ENCODE measurements at places on chromosomes 4 and X.

- DNase-seq = peak; percentile 38
These were observed 35.8 kb upstream of the TNIP3 start for GRCh38 chr4:121199742-121200561.

GRCh38 chr4:38560768-38561558 lies 103.0 kb upstream of the KLF3 start:
- DNase-seq = no peak

DNA sequence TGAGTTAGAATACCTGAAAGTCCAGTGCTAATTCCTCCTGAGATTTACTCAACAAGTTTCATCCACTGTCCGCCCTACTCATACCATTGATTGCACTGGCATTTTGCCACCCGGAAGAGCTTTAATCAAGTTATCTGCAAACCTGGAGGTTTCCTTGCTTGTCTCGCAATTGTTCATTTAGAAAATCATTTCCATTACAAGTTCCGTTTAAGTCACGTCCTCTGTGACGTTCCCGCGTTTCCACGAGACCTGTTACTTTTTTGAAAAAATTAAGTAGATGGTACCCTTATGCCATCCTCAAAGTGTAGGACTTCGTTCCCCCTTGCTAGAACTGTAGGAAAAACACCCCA lies 761 bp upstream of the FRYL start:
- DNase-seq = peak; percentile 56

DNA sequence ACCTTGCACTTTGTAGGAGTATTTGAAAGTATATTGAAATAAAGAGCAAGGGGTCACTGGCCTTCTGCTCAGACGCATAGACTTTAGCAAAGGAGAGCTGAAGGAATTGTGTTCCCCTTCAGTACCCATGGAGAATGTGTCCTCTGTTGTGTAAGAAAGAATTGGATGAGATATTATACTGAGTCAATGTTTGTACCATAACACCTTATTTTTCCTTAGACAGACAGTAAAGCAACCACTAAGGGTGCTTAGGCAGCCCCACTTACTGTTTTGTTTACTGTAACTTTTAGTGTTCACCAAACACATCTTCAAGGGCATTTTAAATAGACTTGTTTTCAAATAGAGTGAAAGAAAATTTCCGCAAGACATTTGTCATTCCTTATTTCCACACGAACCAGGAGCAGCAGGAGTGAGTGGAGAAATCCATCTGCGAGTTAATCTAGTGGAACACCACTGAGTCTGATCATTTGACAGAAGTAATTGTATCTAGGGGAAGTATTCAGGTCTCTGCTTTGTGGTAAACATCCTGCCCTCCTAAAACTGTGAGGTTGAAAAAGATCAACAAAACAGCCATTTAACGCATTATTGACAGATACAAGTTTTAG lies 89.5 kb downstream of the SLIT2 start:
- DNase-seq = no peak

DNA sequence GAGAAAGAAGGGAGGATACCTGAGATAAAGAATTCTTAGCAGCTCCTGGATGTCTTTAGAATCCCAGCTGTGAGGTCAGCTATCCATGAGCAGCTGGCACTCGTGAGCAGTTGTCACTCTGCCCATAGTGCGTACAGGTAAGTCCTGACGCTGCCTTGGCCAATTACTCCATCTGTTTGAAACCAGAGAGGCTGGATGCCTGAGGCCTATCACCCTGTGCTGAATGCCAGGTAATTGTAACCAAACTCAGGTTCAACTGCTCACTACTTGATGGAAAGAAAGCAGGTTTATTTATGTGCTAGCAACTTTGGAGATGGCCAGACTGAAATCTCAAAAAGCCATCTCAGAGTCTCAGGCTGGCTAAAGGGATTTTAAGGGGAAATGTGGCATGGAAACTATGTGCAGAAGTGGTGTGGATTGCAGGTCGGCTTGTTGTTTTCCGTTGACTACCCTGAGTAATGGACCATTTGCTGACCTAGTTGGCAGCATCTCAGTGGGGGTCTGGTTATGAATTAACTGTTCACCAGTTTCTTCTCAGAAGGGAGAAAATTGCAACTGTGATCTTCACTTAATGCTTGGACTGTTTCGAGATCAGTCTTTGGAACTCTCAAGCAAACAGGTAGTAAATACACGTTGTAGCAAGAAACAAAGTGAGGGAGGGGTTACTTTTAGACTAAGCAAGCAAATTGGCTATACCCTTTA lies 1614.0 kb upstream of the PCDH10 start:
- no peak for DNase-seq

GRCh38 chr4:172813359-172813923 lies 355.2 kb upstream of the GALNT7 start:
- DNase-seq = no peak

DNA sequence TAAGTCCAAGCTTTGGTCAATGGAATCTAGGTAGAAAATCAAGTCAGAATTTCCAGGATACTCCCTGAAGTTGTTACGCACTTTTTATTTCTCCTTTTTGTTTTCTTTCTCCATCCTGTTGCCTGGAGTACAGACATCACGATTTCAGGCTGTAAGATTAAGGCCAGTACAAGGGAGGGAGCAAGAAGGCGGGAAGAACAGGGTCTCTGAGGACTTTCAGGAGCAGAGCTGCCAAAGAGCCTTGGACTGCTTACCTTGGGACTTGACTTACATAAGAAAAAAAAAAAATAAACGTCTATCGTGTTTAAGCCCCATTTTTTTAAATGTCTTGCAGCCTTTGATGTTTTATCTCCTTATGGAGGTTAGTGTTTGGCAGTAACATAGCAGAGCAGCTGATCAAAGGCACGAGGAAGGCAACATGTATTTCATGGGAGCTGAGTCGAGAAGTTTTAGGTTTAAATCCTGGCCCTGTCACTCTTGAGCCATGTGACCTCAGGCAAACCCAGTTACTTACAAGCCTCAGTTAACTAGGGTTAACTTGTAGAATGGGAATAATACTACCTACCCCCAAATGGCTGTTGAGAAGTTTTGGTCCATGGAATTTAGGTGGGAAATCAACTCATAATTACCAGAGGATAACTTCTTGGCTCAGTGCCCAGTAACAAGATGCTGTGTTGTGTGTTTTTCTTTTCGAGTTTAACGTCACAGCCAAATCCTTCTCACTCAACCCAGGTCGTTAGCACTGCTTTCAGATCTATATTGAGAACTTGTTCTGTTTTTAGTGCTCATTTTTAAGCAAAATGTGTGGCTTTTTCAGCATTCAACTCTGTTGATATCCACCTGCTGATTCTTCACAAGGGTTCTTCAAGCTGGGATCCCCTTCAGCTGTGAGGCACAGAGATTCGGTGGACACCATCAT lies 106.8 kb downstream of the CLNK start:
- no peak for DNase-seq

DNA sequence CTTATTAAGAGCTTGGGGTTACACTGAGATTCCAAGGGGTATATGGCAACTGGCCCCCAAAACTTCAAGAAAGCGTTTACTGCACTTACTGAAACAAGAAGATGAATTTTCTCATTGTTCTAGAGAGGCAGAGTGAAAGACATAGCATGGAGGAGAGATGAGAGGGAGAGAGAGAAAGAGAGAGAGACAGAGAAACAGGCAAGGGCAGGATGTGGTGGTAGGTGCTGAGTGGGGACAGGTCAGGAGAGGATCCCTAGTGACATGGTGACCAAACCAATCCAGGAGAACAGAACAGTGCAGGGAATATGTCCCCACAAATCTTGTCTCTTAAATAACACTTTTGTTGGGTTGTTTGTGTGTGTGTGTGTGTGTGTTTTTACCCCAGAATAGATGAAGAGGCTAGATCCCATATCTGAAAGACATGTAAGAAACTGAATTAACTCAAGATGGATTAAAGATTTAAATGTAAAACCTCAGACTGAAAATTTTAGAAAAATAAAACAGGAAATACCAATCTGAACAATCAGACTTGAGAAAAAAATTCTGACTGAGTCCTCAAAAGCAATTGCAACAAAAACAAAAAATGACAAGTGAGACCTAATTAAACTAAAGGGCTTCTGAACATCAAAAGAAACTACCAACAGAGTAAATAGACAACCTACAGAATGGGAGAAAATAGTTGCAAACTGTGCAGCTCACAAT lies 202.2 kb downstream of the QDPR start:
- no peak for DNase-seq

GRCh38 chr4:89929425-89930159 lies 34.9 kb downstream of the MMRN1 start:
- DNase-seq = peak; percentile 37

GRCh38 chr4:166169111-166169510 lies 296.1 kb downstream of the TLL1 start:
- DNase-seq = no peak

DNA sequence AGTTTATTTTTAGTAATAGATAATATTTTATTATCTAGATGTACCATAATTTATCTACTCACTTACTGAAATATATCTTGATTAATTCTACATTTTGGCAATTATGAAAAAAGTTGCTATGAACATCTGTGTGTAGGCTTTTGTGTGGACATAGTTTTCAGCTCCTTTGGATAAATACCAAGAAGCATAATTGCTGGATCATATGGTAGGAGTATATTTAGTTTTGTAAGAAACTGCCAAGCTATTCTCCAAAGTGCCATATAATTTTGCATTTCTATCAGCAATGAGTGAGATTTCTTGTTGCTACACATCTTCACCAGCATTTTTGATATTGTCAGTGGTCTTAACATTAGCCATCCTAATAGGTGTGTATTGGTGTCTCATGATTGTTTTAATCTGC lies 882.6 kb upstream of the GRIA3 start:
- DNase-seq = no peak

DNA sequence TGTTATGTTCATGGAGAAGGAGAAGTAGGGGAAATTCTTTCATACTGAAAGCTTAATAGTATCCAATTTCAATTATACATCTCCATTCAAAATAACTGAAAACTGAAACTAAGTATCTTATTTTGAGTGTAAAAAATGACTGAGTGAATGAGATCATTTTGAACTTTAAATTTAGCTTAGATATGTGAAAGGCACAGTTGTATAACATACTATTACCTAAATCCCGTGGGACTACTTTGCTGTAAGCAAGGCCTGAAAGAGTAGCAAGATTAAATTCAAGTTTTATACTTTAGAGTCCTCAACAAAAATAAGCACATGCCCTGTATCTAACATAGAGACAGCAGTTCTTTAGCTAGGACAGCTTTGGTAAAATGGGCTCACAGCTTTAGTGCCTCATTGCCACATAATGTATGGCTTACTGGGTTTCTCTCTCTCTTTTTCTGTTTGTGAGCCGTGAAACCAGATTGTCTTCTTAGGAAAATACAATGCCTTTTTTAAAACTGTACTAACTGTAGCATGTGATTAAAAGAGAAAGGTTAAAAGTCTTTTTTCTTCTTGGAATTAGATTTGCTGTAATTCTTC lies 43.2 kb downstream of the GSTCD start:
- DNase-seq = no peak

GRCh38 chr4:23631255-23631950 lies 258.4 kb downstream of the PPARGC1A start:
- DNase-seq = no peak

GRCh38 chr4:73964862-73965611 lies 16.8 kb downstream of the PF4 start:
- DNase-seq = no peak

GRCh38 chrX:1378306-1378759 lies 13.6 kb downstream of the SLC25A6 start:
- no peak for DNase-seq

DNA sequence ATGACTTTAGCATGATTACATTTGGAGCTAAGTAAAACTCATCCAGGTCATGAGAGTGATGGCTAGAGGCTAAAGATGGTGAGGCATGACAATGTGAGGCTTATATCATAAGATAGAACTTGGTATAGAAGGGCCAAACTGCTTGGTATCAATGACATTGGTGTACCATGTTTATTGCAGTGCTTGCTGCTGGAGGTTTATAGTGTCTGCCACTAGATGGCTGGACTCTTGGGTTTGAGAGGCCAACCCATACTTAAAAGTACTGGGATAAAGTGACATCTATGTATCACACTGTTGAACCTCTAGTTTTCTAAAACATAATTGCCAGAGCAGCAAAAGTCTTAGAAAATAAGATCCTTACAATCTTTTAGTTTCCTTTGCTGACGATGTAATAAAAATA lies 83.0 kb upstream of the TACR3 start:
- DNase-seq = no peak

GRCh38 chr4:70874268-70875156 lies 27.7 kb upstream of the MOB1B start:
- no peak for DNase-seq

GRCh38 chr4:110033355-110034025 lies 120.8 kb downstream of the EGF start:
- DNase-seq = no peak

DNA sequence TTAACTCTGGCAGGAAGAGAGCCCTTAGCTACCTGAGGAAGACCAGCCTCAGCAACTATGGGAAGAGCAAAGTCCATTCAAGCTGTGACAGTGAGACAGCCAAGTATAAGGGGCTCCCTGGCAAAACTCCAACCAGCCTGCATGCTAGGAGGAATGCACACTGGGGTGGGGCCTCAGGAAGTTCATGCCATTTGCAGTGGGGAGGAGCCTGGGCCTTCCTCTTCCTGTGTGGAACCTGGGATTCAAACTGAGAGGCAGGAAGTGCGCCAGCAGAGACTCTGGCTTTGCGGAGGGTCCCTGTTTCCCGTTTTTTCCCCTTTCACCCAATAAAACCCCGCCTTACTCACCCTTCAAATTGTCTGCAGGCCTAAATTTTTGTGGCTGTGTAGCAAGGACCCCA lies 33.0 kb downstream of the TFDP3 start:
- DNase-seq = no peak

GRCh38 chr4:680928-681645 lies 6.7 kb downstream of the MYL5 start:
- peak; percentile 68 for DNase-seq

DNA sequence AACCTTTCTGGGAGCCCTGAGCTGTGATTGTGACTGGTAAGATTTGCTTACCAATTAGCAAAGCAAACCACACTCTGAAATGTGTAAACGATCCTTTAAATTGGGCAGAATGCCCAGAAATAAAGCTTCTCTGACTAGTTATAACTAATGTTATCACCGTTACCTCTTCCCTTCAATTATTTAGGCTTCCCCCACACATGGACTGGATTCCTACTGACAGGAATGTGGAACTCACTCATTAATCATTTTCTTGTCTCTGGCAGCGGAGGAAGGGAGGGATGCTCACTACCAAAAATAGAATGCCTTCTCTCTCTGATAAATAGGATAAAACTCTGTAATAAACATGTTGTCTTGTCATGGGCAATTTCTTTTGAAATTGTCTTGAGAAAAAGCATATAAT lies 25.3 kb upstream of the NWD2 start:
- DNase-seq = no peak

DNA sequence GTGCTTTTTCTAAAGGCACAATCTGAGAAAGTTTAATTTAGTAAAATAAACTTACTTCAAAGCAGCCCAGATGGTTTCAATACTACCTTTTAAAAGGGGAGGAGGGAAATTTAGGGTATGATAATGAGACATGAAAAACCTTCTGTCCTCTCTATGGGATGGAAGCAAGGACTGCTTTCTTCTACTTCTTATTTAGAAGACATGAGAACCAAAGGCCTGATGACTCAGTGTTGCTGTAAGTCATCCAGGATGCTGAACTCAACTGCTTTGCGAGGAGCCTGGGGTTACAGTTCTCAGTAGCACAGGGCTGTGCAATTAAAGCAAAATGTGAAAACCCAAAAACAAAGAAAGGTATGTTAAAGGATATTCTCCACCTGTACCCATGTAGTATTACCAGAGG lies 140.8 kb upstream of the EDNRA start:
- no peak for DNase-seq

- no peak for DNase-seq
These were observed 32.0 kb downstream of the LIMCH1 start for GRCh38 chr4:41569961-41570360.

- DNase-seq = no peak
These were observed 3.0 kb downstream of the RAP2C start for GRCh38 chrX:132216283-132216682.

All from activated naive CD4-positive, alpha-beta T cell treated with anti-CD3 and anti-CD28 coated beads, Interleukin-2, amount 10 ng/mL, durations not matched to agents 7 days and 5 days (primary cell).